ENCODE measurements at places on chromosomes 6 and 20.

GRCh38 chr6:53956068-53956711, 155.1 kb upstream of the MLIP start:
- DNase-seq, result peak; percentile 4

DNA sequence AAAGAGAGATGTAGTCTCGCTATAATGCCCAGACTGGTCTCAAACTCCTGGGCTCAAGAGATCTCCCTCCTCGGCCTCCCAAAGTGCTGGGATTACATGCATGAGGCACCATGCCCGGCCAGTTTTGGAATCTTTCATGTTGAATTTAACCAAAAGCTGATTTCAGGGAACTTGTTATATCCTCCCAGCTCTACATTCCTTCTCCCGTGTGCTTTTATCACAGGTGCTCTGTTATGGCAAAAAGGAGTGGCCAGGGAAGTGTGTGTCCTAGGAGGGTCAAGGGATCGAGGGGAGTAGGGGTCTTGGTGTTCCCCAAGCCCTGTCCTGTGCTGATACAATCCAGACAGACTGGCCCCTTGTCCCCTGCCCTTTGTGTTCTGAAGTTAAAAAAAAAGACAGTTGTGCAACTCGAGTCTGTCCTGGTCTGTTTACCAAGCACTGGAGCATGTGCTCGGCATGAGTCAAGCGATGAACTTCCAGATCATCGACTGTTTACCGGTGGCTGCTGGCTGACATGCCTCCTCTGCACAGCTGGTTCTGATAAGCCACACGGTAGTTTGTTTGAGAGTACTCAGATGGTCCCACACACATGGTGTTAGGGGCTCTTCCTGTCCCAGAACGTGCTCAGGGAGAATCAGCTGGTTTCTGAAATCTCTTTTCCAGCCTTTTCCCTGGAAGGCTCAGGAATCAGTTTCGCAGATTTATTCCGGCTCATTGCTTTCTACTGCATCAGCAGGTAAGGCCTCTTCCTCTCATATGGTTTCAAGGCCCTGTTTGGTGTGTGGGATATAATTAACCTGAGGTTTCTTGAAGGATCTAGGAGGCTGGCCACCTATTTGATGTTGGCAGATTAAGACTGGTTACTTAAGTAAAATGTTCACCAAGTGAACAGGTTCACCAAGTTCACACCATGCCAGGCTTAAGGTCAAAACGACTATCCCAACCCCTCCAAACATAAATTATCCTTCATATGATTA, 52.6 kb upstream of the NAA20 start:
- no peak for DNase-seq

GRCh38 chr6:85449388-85449817, 480 bp upstream of the NT5E start:
- peak; percentile 67 for DNase-seq

GRCh38 chr20:1846341-1846740, 48.9 kb upstream of the SIRPA start:
- DNase-seq, result no peak

- no peak for DNase-seq
Observed at GRCh38 chr6:165098165-165098564, 211.2 kb downstream of the C6orf118 start.

- DNase-seq, result no peak
Observed at GRCh38 chr20:50434321-50434652, 75.9 kb upstream of the PTPN1 start.

DNA sequence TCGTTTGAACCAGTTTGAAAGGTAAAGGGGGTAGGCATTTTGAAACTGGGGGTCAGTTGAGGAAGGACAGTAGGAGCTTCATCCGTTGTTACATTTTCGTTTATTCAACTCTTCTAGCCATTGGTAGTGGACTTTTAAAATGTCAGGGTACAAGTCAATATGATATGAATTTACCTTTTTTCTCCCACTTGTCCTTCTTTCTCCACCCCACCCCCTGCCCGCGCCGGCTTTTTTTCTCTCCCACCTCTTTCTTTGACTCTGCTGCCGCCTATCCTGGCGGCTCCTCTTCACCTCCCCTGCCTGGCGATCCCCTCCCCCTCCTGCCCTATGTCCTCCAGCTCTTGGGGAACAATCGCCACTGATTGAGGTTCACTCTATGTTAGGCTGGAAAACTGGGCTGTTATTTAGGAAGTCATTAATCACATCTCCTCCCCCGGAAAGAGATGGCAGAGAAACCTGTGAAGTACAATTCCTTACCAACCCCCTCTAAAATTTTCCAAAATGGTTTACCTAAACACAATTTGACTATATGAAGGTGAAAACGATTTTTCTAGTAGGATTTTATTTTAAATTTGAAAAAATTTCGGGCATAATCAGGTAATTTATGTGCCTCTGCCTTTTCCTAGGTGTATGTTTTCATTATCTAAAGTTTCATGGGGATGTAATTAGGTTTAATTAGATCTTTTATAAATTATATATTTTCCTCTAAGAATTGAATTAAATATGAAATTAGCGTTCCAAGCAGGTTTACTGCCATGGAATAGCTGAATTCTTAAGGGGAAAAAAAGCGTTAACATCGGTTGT, 778 bp upstream of the LIN28B start:
- no peak for DNase-seq

- DNase-seq, result no peak
Observed at GRCh38 chr6:34522761-34523160, 33.4 kb downstream of the SPDEF start.

- no peak for DNase-seq
Observed at GRCh38 chr6:125201961-125202729, 48.6 kb downstream of the TPD52L1 start.

GRCh38 chr6:121800047-121800446, 364.6 kb downstream of the GJA1 start:
- no peak for DNase-seq

GRCh38 chr6:41511443-41512060, 34.6 kb upstream of the FOXP4 start:
- no peak for DNase-seq

- no peak for DNase-seq
Observed at GRCh38 chr6:71446057-71446456, 157.4 kb downstream of the OGFRL1 start.

GRCh38 chr6:28757429-28758045, 166.2 kb downstream of the TRIM27 start:
- DNase-seq, result no peak

GRCh38 chr6:722608-723007, 29.7 kb upstream of the EXOC2 start:
- no peak for DNase-seq

- no peak for DNase-seq
Observed at GRCh38 chr6:165718491-165718891, 55.5 kb upstream of the PDE10A start.

GRCh38 chr6:6997263-6998193, 110.2 kb upstream of the RREB1 start:
- DNase-seq, result no peak

DNA sequence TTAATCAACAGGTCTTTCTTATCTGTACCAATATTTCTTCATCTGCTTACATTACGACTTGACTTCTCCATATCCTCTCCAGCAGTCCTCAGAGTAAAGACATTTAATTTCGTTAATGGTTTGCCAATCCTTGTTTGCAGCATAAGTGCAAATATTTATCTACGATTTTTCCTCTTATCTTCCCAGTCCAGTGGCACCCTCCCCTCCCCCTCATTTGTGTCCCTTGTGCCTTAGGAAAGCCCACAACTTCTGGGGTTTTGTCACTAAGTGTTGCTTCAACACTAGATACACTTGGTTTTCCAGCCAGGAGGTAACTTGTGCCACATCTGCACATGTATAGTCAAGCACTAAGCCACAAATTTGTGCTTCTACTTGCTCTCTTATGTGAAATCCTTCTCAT, 327.2 kb downstream of the CBLN4 start:
- no peak for DNase-seq

DNA sequence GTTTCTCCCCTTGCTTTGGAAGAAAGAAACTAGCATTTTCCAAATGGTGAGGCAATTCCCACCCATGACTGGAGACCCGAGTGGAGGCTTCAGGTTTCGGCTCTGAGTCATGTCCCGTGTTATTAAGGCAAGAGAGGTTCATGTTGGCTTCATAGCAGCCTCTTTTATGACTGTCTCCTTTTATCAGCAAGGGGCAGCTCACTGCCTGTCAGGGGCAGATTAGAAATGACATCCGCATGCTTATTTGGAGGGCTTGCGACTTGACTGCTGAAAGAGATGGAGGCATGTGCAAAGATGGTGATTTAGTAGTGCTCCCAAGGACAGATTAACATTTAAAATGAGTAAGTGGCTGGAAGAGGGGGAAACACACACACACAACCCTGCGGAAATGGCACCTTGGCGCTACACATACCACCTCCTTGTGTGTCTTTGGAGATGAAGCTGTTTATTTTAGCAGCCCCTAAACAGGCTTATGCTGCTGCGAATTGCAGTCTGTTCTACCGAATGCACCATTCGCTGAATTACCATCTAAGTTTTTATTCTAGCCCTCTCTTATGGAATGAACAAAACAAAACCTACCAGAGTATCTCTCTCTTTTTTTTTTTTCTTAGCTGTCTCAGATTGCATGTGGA, 52.1 kb upstream of the VSTM2L start:
- DNase-seq, result no peak

DNA sequence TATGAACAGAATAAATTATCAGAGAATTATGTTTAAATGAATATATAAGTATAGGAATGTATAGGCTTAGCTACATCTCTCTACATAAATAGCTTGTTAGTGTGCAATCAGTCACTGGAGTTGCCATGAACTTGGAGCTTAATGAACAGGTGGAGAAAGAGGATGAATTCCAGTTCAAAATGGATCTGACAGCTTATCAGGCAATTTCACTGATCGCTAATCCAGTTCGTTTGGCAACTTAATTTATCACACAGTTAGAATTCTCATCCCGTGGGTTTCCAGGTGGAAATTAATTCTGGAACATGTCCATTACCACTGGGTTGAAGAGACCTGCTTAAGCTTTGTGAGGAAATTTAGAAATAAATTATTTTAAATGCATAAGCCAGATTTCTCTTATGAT, 118.1 kb downstream of the MACROD2 start:
- DNase-seq, result no peak

DNA sequence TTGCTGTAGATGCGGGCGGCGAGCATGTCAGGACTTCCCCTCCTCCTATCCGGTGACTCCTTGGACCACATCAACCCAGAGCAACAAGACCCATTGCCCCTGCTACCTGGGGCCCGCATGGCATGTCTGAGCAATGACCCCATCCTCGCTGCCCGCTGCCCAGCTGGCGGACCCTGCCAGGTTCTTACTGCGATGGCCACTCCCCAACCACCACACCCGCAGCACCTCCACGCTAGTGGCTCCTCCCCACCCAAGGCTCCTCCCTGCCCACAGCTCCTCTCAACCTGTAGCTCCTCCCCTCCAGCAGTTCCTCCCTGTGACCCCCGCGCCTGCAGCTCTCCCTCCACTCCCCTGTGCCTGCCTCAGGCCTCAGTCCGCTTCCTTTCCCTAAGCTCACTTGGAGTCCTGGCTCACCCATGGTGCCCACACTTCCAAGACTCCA, 17.6 kb upstream of the SERPINB9 start:
- DNase-seq, result no peak

DNA sequence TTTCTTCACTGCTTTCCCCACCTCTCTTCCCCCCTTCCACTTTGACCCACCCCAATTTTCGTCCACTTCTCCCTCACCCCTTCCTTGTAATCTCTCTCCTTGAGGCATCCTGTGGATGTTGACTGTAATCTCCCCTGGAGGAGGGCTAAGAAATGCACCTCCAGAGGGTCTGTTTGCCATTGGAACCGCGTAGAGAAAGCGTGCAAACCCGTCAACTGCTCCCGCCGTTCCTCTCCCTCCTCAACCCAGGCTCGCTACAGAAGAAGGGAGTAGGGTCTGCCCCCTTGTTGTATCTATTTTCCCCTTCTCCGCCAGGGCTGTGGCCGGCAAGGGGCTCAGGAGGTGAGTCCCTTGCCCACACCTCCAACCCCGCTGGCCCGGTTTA, 502 bp upstream of the HTR1E start:
- peak; percentile 9 for DNase-seq

- no peak for DNase-seq
Observed at GRCh38 chr6:32210191-32210601, 13.7 kb downstream of the NOTCH4 start.

DNA sequence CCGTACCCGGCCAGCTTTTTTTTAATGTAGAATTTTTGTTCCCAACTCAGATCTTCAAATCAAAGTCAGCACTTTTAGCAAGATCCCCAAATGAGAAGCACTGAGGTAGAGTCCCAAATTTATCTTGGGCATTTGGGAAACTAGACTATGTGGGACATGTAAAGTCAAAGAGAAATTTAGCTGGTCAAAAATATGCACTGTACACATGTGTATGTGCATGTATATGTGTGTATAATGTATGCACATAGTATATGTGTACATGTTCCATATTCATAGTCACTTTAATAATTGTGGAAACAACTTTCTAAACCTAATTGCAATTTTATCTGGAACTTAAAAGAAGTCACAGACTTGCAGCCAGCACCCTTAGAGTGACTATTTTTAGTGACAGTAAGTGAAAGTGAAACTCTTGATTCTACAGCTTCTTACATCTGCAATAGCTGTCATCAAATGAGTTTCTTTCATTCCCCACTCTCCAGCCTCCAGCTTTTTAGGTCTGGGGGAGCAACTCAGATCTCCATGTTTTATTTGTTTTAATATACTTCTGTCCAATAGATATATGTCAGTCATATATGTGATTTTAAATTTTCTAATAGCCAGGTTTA, 53.6 kb downstream of the CDC40 start:
- no peak for DNase-seq

DNA sequence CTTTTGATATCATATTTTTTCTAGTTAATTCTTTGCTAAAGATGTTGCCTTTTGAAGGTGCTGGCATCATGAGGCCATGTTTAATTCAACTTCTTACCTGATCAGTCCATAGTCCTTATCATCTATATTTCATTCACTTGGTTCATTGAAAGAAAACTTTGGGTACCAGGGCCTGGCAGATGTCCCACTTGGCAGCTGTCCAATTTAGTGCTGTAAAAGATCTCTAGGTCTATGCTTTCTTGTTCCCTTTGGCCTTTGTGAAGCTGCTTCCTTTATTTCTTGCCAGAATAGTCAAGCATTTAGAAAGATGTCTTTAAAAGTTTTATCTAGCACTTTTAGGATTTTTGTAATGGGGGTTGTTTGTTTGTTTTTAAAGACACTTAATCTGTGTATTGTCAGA, 61.7 kb upstream of the EYA4 start:
- DNase-seq, result no peak

DNA sequence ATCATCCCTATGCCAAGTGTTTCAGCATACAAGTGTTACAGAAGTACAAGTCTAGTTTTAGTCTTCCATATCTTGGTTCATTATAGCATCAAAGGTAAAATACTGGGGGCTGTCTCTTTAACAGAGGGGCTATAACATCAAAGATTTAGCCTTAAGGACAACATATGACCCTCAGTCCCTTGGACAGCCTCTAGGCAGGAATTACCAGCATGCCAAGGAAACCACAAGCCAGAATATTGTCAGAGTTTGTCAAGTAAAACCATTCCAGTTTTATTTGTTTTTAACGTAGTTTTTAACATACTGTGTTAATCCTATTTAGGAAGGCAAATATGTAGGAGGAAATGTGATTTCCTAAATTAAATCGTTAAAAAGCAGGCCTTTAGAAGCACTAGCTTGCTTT, 18.6 kb downstream of the ZKSCAN8 start:
- no peak for DNase-seq

- no peak for DNase-seq
Observed at GRCh38 chr6:106473812-106474211, 113.3 kb downstream of the CRYBG1 start.

- DNase-seq, result peak; percentile 15
Observed at GRCh38 chr6:159790956-159791598, 810 bp downstream of the MRPL18 start.

Measured in stimulated activated naive CD8-positive, alpha-beta T cell treated with anti-CD3 and anti-CD28 coated beads, Interleukin-15, amount 100 ng/mL, for 72 hours (primary cell).